ENCODE measurements at places on chromosomes 2 and 18. TPM values are rescaled to one million over a fixed set of nuclear protein-coding genes. Genes with fewer than 3 reads are reported as not detected.

Gene KLHL30
- total RNA-seq, result 33.4 TPM

Gene COX7A2L
- total RNA-seq, result 107 TPM

Gene TUBA3E
- total RNA-seq, result not detected

- no peak for DNase-seq
Measured at GRCh38 chr18:69585696-69586095, 185.0 kb downstream of the DOK6 start.

DNA sequence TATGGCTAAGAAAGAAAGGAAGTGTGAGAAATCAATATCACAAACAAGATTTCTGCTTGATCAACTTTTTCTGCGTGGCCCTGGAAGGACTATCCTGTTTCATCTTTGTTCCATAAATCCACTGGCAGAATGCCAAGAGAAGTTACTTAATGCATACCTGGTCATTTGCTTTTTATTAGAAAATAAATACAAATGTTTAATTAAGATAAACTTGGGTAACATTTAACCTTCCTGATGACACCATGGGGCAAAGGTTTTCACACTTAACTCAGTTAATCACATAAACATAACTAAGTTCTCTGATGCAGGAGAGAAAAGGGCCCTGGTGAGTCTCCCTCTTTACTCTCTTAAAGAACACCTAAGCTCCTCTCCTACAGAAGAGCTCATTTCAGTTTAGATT, 203.3 kb downstream of the AFF3 start:
- DNase-seq, result no peak

GRCh38 chr2:198991431-198991830, 466.3 kb downstream of the SATB2 start:
- no peak for DNase-seq

DNA sequence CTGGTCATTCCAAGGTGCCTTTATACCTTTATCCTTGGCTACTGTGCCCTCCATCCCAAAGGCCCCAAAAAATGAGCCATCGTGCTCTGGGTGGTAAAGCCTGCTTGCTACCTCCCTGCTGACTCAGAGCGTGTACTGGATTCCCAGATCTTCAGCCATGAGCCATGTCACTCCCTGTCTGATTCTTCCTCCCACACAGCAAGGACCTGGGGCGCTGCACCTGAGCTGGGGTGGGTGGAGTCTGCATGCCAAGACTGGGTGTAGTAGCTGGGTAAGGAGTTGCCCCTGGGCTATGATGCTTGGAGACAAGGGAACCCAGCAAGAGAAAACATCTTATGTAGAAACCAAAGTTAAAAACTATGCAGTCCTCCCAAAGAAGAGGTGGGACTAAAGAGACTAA, 37.2 kb upstream of the APCDD1 start:
- DNase-seq, result no peak

DNA sequence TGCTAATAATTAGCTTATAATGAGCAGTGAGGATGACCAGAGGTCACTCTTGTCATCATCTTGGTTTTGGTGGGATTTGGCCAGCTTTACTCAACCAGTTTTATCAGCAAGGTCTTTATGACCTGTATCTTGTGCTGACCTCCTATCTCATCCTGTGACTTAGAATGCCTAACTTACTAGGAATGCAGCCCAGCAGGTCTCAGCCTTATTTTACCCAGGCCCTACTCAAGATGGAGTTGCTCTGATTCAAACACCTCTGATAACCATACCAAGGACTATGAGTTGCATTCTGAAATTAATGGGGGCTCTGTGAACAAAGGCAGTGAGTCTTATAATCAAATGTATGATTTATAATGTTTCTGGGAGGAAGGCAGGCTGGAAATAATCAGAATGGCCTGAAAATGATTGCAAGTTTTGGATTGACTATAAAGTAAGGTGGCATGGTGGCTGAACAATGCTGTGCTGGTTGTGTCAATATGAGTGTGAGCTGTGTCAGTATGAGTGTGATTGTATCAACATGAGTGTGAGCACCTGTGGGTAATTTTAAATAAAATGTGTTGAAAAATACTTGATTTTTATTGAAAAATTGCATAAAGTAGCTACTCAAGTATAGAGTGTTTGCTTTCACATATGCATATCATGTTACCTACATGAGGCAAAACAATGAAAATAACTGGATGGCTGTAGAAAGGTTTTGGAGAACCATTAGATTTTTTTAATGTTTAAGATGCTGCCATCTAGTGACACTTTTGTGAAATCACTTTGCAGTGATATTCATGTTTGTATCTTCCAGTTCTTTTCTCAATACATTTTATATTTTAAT, 103.0 kb downstream of the KYNU start:
- no peak for DNase-seq

- DNase-seq, result no peak
Measured at GRCh38 chr2:25492726-25493125, 151.0 kb upstream of the DNMT3A start.

DNA sequence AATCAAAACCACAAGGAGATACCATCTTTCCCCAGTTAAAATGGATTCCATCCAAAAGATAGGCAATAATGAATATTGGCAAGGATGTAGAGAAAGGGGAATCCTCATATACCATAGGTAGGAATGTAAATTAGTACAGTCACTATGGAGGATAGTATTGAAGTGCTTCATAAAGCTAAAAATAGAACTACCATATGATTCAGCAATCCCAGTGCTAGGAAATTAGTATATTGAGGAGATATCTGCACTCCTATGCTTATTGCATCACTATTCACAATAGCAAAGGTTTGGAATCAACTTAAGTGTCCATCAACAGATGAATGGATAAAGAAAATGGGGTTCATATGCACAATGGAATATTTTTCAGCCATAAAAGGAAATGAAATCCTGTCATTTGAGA, 251.2 kb downstream of the ZNF804A start:
- no peak for DNase-seq

All from thoracic aorta (tissue), 2 donors.